Suppressor macrophage (primary cell): ENCODE measurements at places on chromosomes 12 and 14.

GRCh38 chr14:34461334-34462131, 507 bp downstream of the SPTSSA start:
- DNase-seq = peak; percentile 81

- no peak for DNase-seq
Observed at GRCh38 chr12:25186788-25187402, 8.1 kb downstream of the DNAI7 start.

DNA sequence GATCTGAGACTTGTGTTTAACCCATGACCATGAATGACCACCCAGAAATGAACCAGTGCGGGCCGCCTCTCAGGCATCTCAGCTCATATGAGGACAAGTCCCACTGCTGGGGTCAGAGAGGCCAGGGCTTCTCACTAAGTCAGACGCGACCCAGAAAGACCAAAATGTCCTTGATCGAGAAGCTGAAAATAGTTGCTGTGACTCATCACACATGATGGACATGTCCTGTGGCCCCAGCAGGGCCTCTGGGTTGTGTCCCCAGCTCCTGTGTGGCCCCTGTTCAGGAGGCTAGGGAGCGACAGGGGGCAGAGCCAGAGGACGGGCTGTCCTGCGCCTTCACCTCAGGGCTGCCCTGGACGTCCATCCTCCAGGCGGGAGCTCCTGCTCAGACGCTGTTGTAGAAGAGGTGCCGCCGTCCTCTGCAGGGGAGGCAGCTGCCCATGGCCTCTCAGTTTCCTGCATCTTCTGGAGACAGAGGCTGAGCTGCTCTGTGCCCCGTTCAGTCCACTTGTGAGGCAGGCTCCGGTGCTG, 29.0 kb upstream of the FAM181A start:
- no peak for DNase-seq

- no peak for DNase-seq
Observed at GRCh38 chr12:130765186-130765659, 49.1 kb upstream of the RIMBP2 start.

- no peak for DNase-seq
Observed at GRCh38 chr14:45083617-45083975, 320 bp upstream of the PRPF39 start.

DNA sequence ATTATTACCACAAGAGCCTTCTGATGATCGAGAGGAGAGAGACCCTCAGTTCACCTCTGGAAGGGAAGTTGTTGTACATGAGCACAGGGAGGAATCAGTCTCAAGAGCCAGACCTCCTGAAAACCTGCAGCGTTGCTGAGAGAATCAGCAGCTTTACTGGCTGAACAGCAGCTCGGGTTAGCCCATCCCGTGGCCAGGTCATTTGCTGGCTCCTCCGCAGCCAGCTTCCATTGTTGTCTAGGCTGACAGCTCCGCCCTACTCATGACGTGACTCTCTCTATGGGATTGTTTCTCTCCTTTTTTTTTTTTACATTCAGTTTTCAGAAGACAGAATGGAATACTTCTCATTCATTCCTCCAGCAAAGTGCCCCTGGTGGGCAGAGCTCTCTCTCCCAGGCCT, 69.9 kb downstream of the TGFB3 start:
- DNase-seq = no peak

GRCh38 chr12:54384591-54385041, at the start of gene ZNF385A:
Gene ZNF385A, minus strand, starts transcription at chr12:54384733. Its CDS starts 219 bp downstream, at chr12:54384514.
- DNase-seq = peak; percentile 95

GRCh38 chr14:97603201-97603600, 806.0 kb downstream of the VRK1 start:
- DNase-seq = no peak

DNA sequence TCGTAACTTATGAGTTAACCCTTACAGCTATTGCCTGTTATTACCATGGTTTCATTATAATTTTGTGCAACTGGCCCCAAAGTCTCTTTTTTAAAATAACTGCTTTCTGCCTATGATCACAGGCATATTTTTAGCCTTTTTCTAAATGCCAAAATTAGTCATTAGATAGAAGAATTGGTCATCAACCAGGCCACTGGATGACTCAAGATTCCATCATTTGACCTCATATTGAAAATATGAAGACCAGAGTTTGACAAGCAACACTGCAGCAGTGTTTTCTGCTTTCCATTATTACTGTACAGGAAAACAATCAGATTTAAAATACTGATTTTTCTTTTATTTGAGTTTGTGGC, 54.7 kb upstream of the OTOGL start:
- DNase-seq = no peak

DNA sequence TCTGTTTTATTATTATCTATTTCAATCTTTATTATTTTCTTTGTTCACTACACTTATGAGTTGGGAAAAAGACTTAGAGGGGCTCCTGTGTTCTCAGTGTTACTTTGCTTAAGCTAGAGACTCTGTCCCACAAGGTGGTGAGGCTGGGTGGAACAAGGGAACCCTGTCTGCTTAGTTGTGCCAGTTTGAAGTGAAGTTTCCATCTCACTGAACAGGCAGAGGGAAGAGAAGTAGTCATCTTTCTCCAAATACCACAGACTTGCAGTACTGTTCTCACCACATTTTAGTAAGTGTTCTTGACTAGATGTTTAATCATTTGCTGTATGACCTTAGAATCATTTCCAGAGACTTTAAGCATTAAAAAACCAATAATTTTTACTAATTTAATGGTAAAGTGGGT, 195.7 kb upstream of the NEDD1 start:
- no peak for DNase-seq

DNA sequence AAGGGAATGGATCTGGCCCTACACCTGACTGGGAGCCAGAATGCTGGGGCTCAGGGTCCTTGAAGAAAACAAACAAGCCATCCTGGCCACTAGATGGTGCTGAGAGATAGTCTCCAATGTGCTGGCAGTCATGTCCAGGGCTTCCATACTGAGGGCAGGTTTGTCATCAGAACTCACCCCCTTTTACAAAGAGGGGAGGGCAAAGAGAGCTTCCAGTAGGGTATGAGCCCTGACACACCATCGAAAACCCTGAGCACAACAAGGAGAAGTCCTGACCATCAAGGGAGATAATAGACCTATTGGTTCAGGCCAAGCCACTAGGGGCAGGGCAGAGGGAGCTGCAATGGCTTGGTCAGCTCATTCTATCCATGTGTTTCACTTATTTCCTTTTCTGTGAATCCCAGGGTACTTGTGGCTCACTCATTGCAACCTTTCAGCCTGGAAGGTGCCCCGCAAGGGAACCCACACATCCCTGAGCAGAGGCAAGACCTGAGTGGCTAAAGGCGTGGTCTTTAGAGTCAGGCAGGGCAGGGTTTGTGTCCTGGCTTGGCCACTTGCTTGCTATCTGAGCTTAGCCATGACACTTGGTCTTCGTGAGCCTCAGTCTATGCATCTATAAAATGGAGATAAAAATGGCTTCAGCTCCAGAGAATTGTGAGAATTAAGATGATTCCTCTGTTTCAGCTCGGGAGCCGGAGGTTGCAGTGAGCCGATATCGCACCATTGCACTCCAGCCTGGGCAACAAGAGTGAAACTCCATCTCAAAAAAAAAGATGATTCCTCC, 6.2 kb upstream of the PLEKHH1 start:
- peak; percentile 67 for DNase-seq

DNA sequence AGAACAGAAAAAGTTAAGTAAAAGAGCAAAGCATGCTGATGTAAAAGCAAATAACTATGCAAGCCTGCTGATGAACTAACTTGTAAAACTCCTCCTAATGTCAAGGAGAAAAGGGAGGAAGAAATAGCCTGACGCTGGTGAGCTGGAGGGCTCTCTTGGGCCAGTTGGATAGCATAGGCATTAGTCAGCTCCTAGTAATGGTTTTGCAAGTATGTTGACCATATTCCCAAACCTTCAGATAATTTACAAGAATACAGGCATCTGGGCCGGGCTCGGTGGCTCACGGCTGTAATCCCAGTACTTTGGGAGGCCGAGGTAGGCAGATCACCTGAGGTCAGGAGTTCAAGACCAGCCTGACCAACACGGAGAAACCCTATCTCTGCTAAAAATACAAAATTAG, 871.4 kb downstream of the C12orf50 start:
- DNase-seq = no peak

GRCh38 chr12:53756300-53757100, 4.7 kb upstream of the CISTR start:
- no peak for DNase-seq

DNA sequence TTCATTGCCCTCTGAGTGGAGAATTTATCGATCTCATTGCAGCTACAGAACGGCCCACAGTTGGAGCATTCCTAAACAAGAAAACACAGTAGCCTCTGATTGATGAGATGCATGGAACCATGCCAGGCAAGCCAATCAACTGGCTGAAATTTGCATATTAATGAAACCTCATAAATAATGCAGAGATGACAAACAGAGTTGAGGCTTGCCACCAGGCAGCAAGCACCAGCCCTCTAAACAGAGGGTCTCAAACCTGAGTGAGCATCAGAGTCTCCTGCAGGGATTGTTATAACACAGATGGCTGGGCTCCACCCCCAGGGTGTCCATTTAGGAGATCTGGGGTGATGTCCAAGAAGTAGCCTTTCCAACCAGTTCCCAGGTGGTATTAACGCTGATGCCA, 60.9 kb upstream of the CMKLR1 start:
- no peak for DNase-seq

GRCh38 chr14:53567236-53567780, 389.3 kb downstream of the BMP4 start:
- DNase-seq = no peak

GRCh38 chr14:27725482-27725881, 1041.1 kb upstream of the FOXG1 start:
- no peak for DNase-seq

GRCh38 chr12:69495071-69495470, 24.9 kb downstream of the FRS2 start:
- DNase-seq = no peak

- no peak for DNase-seq
Observed at GRCh38 chr14:90489916-90490719, 93.3 kb downstream of the CALM1 start.

DNA sequence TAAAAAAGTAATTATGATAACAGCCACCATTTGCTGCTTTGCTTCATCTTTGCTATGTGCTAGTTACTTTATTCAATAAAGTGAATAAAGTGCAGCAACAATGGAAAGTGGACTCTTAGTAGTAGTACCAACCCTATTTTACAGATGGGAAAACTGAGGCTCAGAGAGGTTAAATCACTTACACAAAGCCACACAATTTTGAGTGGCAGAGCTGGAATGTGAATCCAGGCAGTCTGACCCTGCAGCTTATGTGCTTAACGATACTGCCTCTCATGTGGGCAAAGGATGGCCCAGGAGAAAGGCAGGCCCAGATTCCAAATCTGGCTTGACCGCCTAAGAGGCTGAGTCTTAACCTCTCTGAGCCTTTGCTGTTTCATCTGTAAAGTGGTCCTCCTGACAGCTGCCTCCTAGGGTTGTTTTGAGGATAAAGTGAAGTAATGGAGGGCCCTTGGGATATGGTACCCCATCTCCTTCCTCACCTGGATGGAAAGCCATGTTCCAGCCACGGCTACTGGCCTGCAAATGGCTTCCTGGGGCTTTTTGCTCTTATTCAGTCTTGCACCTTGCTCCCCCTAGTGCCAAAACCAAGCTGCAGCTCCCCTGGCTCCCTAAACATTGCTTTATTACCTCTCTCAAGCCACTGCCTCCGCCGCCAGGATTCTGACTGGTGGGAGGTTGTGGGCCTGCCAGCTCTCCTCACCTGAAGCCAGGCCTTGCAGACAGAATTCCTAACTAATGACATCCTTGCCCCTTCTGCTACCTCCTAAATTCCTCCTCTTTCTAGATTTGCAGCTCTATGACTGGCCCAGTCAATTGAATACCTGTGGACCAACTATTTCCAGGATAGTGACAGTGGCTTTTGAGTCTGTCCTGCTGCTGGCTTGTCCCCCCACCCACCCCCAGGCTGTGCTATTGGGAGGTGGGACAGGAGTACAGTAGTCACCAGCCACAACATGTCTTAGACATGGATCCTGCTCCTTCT, 283.3 kb upstream of the PWP1 start:
- DNase-seq = peak; percentile 79

DNA sequence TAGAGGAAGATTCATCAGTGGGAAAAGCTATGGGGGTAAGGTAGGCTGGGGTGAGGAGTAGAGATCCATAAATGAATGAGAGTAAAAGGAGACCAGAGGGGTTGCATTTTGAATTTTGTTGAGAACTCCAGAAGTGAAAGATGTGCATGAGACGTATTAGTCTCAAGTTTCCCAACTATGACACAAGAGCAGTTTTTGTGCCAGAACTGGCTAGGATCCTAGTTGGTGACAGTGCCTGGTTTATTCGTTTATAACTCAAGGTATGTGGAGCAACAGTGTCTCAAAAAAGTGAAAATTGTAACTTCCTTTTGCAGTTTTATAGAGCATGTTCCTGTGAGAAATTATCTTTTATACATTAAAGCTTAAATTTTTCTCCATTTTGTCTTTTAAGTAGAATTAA, 377.0 kb downstream of the NPAS3 start:
- no peak for DNase-seq

DNA sequence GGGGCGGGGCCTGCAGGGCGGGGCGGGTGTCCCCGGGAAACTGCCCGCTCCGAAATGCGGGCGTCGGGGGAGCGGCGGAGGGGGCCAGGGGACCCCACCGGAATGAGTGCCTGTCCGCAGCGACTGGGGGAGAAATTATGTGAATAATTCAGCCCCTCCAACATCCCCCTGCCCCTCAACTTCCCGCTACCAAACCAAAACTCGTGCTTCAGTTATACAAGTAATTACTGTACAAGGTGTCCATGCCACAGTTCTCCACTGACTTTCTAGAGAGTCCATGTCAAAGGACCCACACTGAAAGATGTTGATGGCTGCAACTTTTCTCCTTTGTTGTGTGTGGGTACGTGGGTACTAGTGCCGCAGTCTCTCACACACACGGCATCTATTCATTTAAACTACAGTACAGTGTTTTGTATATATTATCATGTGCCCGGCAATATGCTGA, 414 bp upstream of the CDK17 start:
- no peak for DNase-seq
